Head of caudate nucleus (tissue), 42 donors: ENCODE measurements at places on chromosomes 13 and 19.

DNA sequence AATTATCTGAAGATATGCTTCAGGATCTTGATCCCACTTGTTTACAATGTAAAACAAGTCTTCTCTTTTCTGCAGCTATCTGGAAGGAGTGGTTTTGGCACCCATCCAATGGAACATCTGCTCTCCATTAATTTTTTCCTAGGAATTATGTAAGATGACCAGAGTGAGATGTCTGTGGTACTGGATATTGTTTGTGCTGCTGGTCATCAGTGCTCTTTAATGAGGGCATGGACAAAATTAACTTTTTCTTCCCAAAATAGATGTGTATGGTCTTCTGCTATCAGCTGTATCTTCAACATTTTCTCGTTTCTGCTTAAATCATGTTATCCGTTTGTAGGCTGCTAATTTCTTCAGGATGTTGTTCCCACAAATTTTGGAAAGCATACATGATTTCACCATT is 415.4 kb upstream of the KLHL1 start:
- DNase-seq = no peak

DNA sequence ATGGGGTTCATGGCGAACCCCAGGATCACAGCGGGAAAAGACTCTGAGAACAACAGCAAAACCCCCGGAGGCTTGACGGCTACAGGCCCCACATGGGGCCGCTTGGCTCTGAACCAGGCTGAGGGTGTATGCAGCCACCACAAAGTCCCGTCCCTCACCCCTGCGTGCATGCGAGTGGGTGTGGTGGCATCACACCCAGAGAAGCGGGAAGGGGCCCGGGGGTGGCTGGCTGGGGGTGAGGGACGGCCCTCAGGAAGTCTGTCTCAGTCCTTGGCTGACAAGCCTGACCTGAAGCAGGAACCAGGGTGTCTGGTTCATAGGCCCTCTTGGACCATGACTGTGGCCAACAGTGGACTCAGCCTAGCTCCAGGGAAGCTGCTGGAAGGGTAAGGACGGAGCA is 34.2 kb downstream of the CEBPG start:
- no peak for DNase-seq

GRCh38 chr19:11007962-11008532 is 47.2 kb downstream of the SMARCA4 start:
- DNase-seq = no peak

DNA sequence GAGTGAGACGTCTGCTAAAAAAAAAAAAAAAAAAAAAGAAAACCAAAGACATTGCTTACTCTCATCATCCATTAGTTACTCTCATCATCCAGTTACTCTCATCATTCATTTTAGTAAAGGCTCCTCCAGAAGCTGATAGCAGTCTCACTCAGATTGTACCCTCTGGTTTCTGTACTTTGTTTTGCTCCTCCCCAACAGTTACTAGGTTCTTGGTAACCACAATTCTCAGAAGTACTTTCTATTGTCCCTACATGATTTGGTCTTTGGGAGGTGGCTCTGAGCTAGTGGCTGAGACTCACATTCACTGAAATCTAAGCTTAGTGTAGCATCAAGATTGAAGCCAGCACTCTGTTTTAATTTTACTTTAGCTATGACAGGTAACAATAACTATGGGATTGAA is 14.3 kb downstream of the ERICH4 start:
- DNase-seq = no peak

DNA sequence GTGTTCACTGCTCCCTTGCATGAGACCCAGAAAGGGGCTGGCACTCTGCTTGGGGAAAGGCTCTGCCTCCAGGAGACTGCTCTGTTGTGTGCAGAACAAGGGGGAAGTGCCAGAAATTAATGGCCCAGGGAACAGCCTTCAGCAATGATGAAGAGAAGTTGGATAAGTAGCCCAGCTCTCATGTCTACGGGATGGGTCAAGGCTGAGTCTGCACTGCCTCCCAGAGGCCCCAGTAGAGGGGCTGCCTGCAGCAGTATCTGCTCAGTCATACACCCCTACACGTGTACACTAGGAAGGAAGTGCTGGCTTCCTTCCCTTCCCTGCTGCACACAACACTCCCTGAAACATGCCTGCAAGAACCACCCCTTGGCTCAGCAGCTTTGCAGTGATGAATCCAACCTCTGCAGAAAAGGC is 54.6 kb upstream of the URI1 start:
- no peak for DNase-seq

- no peak for DNase-seq
Measured at GRCh38 chr13:28246891-28247290, 108.5 kb downstream of the PAN3 start.

- no peak for DNase-seq
Measured at GRCh38 chr13:80705371-80706163, 364.6 kb upstream of the SPRY2 start.

- no peak for DNase-seq
Measured at GRCh38 chr19:12789098-12789903, 2.0 kb upstream of the JUNB start.

GRCh38 chr13:113902481-113902880 is 38.6 kb upstream of the GAS6 start:
- DNase-seq = no peak

GRCh38 chr19:16363133-16363851 is 38.7 kb downstream of the KLF2 start:
- DNase-seq = no peak

- DNase-seq = no peak
Measured at GRCh38 chr19:5785423-5785822, 877 bp upstream of the PRR22 start.

DNA sequence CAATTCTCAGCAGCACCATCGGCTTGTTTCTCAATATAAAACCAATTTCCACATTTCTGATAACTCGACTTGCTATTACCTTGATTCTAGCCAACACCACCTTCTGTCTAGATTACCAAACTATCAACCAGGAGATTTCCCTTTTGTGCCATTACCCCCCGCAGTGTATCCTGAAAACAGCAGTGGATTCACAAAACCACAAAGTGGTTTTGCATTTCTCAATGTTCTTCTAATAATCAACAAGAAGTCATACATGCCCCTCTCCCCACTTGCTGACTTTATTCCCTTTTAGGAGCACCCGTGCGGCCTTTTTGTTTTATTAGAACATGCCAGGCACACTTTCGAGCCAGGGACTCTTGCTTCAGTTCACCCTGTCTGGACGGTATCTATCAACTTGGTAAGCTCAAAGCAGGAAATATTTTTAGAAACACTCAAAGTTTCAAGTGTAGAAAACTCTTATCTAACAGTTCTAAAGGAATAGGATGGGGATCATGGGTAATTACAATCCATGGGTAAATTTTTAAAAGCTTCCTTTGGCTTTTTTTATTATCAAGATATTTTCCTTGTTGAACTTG is 967.4 kb downstream of the EFNB2 start:
- no peak for DNase-seq

- DNase-seq = no peak
Measured at GRCh38 chr19:28359431-28360414, 853.2 kb downstream of the UQCRFS1 start.

GRCh38 chr13:103957939-103958338 is 891.7 kb upstream of the SLC10A2 start:
- DNase-seq = no peak

GRCh38 chr13:28128926-28129325 is 9.4 kb upstream of the PAN3 start:
- no peak for DNase-seq

GRCh38 chr13:110557082-110557481 is 4.4 kb downstream of the RAB20 start:
- no peak for DNase-seq
